ENCODE measurements at places on chromosomes 2 and 18. TPM values are rescaled to one million over a fixed set of nuclear protein-coding genes. Genes with fewer than 3 reads are reported as not detected.

The ARHGAP28 gene
- total RNA-seq = under 0.01 TPM

The AMER3 gene
- total RNA-seq = under 0.01 TPM

- no peak for DNase-seq
Observed at GRCh38 chr18:76766429-76766828, 55.9 kb upstream of the ZNF236 start.

GRCh38 chr2:188199716-188200128 lies 92.0 kb upstream of the GULP1 start:
- DNase-seq = no peak

The SERPINB5 gene
- total RNA-seq = not detected

GRCh38 chr2:64838817-64839216 lies 150.4 kb upstream of the SLC1A4 start:
- no peak for DNase-seq

Measured in hematopoietic multipotent progenitor cell (in vitro differentiated cells).